ENCODE measurements at places on chromosomes 11 and 22.

GRCh38 chr22:40332319-40332781 lies 13.9 kb upstream of the ADSL start:
- DNase-seq, result no peak

DNA sequence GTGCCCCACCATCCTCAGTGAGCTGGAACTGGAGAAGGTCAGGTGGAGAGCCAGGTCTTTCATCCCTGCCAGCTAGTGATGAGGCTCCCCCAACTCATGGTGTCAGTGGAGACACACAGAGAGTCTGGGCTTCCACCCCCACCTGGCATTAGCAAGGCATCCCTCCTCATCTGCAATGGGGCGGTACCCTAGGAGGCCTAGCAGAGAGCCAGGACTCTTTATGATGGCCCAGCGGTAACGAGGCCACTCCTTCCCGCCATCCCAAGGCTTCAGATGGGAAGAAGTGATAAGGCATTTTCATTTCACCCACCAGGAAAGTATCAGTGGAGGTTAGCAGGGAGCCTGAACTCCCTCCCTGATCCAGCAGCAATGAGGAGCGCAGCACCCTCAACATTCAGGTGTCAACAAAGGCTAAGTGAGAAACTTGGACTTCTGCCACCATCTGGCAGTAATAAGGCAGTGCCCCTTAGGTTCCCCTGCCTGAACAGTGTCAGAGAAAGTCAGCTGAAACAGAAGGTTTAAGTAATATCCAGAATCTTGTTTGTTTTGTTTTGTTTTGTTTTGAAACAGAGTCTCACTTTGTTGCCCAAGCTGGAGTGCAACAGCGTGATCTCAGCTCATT lies 40.5 kb upstream of the FBLN1 start:
- peak; percentile 32 for DNase-seq

DNA sequence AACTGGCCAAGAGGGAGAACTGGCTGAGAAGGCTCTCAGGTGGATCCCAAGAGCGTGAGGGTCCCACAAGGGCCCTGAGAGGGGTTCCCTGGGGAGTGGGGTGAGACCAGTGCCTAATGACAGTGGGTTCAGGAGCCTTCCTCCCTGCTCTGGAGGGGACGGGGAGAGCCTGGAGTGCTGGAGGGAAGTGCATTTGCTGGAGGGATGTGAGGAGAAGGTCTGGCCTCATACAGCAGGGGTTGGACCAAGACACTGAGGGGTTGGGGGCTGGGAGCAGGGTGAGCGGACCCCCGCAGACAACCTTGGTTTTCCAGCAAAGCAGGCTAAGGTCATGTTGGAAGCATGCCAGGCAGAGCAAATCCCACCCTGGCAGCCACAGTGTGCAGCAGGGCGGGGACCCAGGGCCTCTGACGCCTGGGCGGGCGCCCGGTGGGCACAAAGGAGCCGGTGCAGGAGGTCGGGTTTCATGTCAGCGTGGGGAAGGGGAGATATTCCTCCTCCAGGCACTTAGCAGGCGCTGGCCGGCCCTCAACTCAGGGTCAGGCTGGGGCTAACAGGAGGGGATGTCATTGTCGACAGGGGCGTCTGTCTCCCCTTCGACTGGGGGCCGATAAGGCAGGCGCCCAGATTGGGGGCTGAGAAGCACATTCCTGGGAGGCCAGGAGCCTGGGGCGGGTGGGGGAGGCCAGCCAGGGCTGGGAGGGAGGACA lies 3.1 kb upstream of the DERL3 start:
- no peak for DNase-seq

- DNase-seq, result peak; percentile 26
Observed at GRCh38 chr11:71458146-71459070, 5.4 kb downstream of the NADSYN1 start.

- DNase-seq, result no peak
Observed at GRCh38 chr22:46030231-46030880, 53.4 kb upstream of the WNT7B start.

DNA sequence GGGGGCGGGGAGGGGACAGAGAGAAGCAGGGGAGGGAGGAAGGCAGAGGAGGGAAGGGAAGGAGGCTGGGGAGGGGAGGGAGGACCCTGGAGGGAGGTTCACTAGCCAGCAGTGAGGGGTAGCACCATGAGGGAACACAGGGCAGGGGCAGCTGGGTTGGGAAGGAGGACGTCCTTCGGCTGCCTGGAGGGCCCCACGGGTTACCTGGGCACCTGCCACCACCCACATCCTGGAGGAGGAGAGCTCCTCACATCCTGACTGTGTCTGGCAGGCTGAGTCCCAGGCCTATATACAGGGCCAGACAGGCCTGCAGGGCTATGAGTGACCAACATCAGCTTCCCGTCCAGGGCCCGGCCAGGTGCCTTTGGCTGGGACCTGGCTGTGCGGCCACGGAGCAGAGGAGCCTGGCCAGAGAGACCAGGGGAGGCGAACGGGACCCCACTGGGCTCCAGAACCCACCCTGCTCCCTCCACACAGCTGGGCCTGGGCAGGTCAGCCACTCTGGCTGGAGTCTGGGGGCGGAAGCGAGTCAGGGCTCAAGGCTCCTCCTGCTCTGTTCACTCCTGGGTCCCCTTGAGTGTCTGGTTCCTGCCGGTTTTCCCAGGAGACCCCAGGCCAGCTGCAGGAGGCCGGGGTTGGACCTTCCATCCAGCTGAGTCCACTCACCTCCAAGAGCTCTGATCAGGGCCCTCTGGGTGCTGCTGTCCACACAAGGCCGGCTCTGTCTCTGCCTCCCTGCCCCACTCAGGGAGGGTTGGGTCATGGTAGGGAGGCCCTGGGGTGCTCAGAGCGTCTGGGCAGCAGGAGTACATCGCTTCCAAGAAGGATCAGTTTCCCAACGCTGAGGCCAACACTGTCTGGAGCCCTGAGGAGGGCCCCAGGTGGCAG lies 677.7 kb downstream of the BRD1 start:
- DNase-seq, result no peak

DNA sequence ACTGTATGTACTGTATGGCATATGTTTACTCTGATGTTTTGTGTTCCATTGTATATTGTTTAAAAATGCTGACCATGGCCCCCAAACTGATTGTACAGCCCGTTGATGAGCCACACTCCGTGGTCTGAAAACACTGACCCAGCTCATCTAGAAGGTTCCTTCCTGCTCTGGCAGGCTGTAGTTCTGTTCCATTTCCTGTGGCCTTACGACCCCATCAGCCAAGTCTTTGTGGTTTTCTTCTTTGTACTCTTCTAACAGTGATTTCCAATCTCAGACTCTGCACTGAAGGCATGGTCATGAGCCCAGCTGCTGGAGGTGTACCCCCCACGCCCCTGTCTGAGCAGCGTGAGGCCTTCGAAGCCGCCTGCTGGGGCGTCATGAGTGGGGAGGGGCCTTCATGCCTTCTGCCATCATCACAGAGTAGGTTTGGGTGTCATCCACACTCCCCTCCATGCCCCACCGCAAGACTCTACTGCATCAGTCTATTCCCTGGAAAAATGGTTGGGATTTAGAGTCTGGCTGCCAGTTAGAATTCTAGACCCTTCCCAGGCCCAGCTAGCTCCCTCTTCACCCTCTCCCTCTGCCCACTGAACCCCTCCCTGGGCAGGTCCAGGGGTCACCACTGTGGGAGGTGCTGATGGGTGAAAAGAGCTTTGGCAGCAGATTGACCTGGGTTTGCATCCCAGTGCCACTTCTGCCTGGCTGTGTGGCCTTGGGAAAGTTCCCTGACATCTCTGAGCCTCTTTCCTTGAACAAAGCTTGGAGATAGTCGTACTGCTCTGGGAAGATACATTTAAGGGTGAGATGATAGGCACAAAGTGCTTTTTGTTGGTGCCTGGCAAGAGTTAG lies 11.3 kb upstream of the C11orf96 start:
- DNase-seq, result no peak

GRCh38 chr22:42340150-42340549 lies 69.7 kb upstream of the TCF20 start:
- no peak for DNase-seq

DNA sequence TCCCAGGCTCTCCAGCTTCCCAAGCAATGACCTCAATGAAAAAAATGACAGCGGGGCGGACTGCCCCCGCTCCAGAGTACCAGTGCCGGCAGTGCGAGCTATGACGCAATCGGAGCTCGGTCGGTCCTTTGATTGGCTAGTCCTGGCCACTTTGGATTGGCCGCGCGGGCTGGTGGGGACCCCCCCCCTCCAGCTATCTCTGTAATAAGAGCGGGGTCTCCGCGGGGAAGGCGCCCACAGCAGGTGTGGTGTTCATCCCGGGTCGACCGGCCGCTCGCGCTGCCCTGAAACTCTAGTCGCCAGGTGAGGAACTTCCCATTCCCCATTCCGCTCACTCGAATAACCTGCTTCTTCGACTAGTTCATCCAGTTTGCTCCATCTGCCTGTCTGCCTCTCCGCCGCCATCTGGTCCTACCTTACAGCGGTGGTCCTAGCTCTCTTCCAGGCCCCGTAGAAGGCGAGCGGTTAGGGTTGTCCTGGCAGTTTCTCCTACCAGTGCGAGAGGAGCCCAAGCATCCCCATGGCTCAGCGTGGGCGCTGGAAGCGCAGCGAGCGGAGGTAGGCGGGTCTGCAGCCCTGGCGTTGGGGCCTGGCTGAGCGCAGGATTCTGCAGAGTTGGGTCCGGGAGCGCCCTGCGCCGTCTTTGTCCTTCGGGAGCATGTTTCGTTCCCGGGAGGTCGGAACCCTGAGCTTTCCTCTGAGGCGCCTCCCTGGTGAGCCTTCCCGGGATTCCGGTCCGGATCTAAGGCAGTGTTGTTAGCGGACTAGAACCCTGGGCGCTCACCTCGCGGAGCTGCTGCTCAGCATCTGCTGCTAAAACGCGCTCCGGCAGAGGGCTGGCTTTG lies at the start of gene CALCB:
CALCB (plus strand) TSS at position 233 of the 845 bp plus-strand sequence. CDS start 1,126 bp downstream, outside the sequence.
- DNase-seq, result no peak

- peak; percentile 57 for DNase-seq
Observed at GRCh38 chr22:35608088-35608487, 9.0 kb downstream of the MB start.

DNA sequence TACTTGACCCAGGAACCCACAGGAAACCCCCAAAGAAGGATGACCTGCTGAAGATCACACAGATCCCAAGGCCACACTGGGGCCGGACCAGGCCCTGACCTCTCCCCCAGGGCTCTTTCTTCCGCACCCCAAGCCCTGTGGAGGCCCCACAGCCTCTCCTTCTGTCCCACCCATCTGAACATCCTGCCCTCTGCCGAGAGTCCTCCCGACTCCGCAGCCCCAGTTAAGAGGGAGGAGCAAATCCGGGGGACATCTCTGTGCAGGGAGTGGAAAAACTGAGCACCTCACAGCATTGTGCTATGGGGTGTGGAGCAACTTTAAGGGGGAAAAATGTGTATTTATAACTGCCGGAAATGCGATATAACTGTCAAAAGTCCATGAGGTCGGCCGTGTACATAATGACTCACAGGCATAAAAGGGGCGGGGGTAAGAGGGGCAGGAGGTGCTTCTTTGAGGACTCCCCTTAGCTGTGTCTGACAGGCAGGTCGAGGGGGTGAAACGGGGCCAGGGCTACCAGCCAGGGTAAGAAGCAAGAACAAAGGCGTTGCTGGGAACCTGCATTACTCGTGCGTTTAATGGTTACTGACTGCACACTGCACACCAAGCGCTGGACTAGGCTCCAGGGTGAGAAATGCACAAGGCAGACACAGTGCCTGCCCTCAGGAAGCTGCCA lies 57.2 kb downstream of the WNT11 start:
- no peak for DNase-seq

GRCh38 chr11:64366751-64367150 lies 7.8 kb downstream of the RPS6KA4 start:
- DNase-seq, result no peak

DNA sequence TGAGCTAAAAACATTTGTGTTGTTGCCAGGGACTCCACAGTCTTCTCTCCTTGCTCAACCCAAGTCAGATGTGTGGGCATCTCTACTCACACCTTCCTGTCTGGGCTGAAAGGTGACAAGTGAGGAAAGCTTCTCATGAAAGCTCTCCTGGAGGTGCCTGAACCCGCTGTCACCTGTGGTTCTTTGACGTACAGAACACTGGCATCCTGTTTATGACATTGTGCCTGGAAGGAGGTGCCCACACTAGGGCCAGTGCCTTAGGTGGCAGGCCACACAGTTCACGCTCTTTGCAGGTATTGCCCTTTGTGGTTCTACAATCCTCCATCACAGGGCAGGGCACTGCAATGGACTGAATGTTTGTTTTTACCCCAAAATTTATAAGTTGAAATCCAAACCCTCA lies 108.5 kb downstream of the CD44 start:
- DNase-seq, result no peak

GRCh38 chr22:44211946-44212930 lies 31.5 kb downstream of the PARVG start:
- no peak for DNase-seq

GRCh38 chr11:13680501-13681264 lies 12.2 kb downstream of the FAR1 start:
- DNase-seq, result no peak

DNA sequence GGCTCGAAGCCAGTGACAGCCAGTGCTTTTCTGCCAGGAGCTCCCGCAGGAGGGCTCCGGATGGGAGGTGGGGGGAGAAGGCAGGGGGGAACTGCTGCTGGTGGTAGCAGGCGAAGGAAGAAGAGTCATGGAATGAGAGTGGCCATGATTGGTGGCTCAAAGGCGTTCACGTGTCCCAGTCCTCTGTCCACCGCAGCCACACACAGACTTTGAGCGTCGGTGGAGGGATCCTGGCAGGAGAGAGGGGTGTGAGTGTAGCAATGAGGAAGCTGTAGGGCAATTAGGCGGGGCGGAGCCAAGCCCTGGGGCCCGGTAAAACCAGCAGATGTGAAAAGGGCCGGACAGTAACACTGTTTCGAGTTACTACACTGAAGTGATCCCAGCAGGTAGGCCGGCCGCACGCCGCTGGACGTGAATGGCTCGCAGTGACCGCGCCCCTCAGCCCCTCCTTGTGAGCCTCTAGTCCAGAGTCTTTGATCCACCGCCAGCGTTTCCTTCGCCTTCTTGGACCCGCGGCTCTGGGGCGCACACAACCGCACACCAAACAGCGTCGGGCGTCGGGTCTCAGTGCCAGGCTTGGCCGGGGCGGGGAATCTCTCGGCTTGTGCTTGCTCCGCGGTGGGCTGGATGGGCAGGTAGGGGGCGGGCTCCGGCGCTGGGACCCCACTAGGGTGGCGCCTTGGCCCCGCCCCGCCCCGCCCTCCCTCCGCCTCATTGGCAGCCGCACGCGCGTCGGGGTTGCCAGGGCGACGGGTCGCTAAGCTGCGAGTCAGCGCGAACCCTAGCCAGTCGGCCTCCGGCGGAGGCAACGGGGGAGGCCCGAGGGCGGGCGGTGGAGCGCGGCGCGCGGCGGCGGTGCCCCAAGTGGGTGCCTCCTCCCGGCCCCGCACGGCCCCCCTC lies at the start of gene LRRC10B:
LRRC10B (plus strand) TSS at position 788 of the 900 bp plus-strand sequence. CDS start 250 bp downstream, outside the sequence.
- DNase-seq, result no peak

DNA sequence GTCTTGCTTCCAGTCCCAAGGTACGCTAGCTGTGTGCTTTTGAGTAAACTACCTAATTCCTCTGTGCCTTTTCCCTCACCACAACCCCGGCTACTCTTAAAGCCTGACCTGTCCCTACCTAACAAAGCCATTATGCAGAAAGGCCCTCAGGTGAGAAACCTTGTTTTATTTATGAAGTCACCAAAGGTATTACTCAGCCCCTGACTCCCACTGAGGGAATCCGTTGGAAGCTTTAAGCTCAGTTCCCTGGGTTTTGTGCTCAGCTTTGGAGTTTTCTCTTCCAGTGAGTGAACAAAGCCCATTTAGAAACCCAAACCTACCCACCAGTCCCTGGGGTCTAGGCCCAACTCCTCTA lies 90.9 kb downstream of the APIP start:
- DNase-seq, result no peak

Data from psoas muscle (tissue), 8 donors.